Left kidney (tissue), 8 donors: ENCODE measurements at places on chromosomes 5 and 9. TPM values are rescaled to one million over a fixed set of nuclear protein-coding genes. Genes with fewer than 3 reads are reported as not detected.

DNA sequence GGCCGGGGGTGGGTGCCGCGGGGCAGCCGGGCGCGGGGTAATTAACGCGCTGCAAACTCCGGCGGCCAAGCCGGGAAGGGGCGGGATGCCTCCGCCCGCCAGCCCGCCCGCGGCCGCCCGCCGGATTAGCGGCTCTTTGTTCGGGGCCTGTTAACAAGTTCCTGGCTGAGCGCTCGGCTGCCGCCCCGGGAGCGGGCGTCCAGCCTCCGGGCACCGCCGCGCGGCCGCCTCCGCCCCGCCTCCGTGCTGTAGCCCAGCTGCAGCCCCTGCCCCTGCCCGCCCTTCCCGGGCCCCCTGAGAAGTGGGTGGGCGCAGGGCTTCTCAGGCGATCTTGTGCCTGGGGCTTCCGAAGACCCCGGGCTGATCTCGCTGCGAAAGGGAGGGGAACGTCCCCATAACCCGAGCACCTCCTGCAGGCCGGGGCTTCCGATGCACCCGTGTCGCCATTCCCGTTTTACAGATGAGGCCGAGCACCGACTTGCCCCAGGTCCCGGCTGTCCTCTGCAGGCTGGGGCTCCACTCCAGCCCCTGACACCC lies 7.5 kb downstream of the UNC5A start:
- no peak for DNase-seq

GRCh38 chr9:25513509-25514033 lies 164.7 kb downstream of the TUSC1 start:
- DNase-seq: no peak

Gene NTNG2
- 0.18 TPM for polyA plus RNA-seq

Gene PCDHGA7
- polyA plus RNA-seq: 2.2 TPM

Gene PCDHGC4
- 4.4 TPM for polyA plus RNA-seq
